Frontal cortex (tissue), 4 donors: ENCODE measurements at places on chromosomes 5 and 9.

DNA sequence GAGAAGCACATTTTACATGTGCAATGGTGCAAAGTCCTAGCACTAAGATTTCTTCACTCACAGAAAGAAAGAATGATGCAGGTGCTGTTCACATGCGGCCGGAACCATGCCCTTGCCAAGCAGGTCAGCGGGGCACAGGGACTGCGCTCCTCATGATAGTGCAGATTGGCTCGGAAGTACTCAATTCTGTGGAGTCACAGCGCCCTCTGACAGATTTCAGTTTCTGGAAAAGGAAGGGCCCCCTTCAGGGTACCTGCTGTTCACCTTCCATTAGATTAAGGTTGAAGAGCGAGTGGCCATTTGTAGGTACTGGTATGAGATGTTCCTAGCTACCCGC is 75.7 kb downstream of the TMC1 start:
- no peak for DNase-seq

DNA sequence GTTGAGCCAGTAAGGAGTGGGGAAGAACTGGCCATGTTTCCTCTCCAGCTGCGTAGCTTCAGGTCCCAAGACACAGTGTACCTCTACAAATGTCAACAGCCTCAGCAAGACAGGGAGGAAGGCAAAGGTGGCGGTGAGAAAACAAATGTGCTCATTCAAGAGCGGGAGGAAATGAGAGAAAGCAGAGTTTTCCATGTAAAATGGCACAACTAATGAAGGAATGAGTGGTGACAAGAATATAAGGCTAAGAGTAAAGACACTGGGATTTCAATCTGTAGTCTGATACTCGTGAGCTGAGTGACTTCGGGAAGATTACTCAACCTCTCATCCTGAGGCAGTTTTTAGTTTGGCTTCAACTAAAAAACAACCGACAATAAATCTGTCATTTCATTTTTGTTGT is 67.6 kb downstream of the DPYSL3 start:
- DNase-seq = no peak

DNA sequence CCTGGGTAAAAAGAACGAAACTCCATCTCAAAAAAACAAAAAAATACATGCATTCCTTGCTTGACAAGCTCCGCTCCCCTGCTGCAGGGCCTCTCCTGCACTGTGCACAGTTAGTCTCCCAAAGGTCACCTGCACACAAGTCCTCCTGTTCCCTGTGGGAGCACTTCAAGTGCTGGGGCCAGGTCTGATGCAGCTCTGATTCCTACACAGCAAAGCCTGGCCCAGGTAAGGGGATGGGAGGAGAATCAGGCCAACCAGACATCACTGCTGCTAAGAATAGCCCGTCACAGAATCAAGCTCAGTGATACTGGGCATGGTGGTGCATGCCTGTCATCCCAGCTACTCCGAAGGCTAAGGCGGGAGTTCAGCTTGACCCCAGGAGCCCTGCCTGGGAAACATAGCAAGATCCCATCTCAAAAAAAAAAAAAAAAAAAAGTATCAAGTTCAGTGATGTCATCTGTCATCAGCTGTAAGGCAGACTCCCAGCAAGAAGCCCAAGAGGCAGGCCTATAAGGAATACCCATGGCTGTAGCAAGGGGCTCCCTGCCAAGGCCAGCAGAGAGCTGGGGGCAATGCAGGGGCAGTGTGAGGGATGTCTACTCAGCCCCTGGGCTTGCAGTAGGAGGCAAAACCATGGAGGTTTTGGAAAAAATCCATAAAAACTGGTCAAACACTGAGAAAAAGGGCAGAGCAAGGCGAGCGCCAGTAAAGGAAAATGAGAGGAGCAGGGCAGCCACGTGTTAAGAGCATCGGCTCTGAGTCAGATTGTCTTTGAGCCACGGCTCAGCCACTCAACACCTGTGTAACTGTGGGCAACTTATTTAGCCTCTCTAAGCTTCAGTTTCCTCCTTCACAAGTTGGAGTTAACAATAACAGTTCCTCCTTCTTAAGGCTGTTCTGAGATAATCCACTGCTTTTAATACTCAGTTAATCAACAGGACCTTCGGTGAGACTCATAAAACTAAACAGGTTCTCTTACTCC is 3.2 kb downstream of the TPM2 start:
- no peak for DNase-seq

DNA sequence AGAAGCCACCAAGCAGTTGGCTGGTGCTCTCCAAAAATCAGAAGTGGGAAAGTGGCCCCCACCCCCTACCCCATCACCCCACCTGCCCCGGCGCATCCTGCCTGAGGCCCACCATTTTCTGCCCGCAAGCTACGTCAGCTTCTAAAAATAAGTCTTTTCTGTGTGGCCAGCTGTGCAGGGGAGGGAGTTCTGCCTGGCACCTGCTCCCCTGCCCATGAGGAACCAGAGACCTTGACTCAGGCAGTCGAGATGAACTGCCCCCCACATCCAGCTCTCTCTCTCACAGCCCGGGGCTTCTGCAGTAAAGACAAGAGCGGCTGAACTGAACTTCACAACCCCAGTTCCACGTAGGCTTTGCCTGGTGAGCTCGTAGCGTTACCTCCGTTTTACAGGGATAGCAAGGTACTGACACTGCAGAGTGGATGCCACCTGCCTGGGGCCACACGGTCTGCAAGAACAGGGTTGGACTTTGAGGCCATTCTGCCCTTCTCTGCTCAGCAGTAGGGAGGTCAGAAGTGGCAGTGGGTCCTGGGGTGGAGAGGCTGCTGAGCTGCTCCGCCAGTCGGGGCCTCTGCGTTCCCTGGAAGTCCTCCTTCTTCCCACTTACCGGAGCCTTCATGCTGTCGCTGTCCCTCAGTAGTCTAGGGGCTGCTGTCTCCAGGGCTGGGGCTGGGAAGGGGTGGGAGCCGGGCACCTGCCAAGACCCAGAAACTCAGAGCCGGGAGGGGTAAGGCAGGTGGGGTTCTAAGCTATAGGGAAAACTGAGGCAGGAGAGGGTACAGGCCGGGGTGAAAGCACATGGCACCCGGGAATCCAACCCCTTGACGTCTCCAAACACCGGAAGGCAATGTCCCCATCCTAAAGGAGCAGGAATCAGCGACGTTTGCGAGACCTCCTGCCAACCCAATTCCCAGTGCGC is 781 bp downstream of the ST6GALNAC4 start:
- DNase-seq = no peak

DNA sequence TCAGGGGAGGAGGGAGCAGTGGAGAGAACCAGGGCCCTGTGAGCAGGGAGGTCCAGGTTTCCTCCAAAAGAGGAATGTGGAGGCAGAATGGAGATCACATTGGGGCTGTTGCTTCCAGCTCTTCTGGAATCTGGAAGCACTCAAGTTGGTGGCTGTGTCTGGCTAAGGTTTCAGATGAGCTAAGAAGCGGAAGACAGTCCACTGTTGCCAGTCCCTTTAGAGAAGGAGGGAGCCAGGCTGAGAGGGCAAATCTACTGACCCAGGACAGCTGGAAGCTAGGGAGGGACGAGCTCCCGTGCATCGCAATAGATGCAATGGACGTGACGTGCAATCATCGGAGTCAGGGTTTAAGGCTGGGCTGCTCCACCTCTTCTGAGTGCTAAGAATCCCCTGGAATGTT is 71.2 kb downstream of the TENT4A start:
- no peak for DNase-seq

- no peak for DNase-seq
These were observed 62.8 kb downstream of the INSYN2B start for GRCh38 chr5:169917500-169917899.

- DNase-seq = no peak
These were observed 219.6 kb downstream of the ADAMTS6 start for GRCh38 chr5:65262096-65262495.

DNA sequence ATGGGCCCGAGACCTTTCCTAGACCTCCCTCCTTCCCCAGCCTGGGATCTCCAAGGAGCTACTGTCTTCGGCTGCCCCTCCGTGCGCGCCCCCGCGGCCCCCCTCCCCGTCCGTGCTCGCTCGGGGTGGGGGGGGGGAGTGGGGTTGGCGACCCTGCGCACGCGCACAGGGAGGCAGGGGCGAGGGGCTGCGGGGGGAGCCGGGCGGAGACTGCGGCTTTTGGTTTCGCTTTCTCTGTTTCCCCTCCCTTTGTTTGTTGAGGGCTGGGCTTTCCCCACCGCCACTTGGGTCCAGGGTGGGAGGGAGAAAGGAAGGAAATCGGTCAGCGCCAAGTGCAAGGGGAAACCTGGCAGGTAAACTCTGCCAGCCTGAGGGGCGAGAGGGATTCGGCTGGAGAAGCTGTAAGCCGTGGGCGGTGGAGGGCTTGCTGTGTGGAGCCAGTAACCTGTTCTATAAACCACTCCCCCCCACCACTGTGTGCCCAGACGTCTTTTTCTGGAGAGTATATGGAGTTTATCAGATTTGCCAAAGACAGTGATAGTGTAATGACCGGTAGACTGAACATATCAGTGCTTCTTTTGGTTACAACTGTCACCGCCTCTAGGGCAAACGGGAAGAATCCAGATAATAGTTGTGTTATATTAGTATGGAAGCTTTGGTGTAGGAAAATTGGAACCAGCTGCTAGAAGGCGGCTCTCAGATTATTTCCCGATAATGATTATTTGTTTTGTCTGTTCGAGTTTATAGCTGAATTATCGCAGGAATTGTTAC is 684 bp downstream of the DNAJA1 start:
- DNase-seq = peak; percentile 54

DNA sequence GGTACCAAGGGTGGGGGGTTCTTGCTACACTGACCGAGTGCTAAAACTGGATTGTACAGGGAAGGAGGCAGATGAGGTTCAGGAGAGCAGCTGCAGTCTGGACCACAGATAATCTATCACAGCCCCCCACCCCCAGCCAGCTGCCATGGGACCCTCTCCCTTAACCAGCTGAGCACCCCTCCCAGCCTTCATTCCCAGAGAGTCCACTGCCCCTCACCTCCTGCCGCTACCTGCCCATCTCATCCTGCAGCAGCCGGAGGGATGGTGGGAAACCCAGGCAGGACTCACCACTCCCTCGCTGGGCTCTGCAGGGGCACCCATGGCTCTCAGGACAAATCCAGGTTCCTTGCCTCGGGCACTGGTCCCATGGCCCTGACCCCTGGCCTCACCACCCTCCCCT is 66.7 kb downstream of the MRPL36 start:
- DNase-seq = no peak

GRCh38 chr9:10071579-10071978 is 541.2 kb downstream of the PTPRD start:
- no peak for DNase-seq

- DNase-seq = no peak
These were observed 55.0 kb downstream of the GARNL3 start for GRCh38 chr9:127319366-127320114.

- no peak for DNase-seq
These were observed 4.5 kb upstream of the NDST1 start for GRCh38 chr5:150503386-150503785.

DNA sequence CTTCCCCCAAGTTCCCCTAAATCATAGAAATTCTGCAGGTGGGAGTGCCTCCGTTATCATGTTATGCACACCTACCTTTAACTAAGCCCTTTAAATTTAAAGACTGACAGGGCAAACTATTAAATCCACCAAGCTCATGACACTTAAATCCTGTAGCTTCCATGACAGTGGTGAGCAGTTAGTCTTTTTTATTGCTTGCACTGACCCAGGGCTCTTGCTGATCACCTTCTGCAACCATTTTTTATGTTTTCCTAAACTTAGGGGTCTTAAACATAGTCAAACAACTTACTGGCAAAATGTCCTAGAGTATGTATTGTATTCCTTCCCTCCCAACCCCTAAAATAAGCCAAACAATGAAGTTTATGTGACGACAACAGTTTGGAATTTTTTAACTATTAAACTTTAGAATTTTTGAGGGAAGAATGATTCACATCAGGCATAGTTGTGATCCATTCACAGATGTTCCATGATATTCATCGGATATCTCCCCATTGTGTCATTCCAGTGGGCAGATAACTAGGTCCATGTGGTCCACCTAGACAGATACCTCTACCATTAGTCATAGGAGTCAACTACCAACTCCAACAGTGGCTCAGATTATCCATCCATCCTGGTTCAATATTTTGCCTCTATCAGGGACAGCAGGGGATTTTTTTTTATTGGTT is 283.1 kb downstream of the ADAMTS6 start:
- no peak for DNase-seq

DNA sequence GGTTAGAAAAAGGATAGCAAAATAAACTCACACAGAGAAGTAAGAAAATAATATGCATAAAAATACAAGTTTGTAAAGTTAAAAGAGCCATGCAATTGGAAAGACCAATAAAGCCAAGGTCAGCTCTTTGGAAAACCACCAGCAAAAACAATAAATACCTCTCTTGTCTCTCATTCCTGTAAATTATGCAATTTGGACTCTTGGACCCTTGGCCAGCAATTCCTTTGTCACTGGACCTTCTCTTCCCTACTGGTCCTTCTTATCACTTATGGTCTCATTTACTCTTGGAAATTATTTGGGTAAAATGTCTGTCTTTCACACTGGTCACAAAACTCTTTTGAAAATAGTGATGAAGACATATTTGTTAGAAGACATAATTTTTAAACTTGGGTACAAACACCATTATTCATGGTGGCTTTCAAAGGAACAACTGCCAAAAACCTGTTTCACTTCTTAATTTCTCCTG is 379.5 kb downstream of the TMEM232 start:
- no peak for DNase-seq
